ENCODE measurements at places on chromosomes 11 and 22. TPM values are rescaled to one million over a fixed set of nuclear protein-coding genes. Genes with fewer than 3 reads are reported as not detected.
A peak's percentile ranks its signal among the peaks of the same experiment; 100 is the strongest.

GRCh38 chr11:118870396-118871343, 13.0 kb upstream of the CXCR5 start:
- peak overlapping the region; percentile 42 for H3K4me3 ChIP-seq
- peaks cover 18% of the 10 kb centered on the region for H3K4me1 ChIP-seq
- peak; percentile 25 for DNase-seq
- H3K27ac ChIP-seq, result peak overlapping the region; percentile 65
- H3K27me3 ChIP-seq, result no peaks in the 10 kb centered on the region
- no peaks in the 10 kb centered on the region for H3K36me3 ChIP-seq

GRCh38 chr11:579830-580601, 3.7 kb downstream of the PHRF1 start:
- H3K4me3 ChIP-seq, result no peak overlapping the region
- peaks cover 19% of the 10 kb centered on the region for H3K4me1 ChIP-seq
- DNase-seq, result no peak
- peaks cover 3% of the 10 kb centered on the region for H3K27me3 ChIP-seq

- peaks cover 10% of the 10 kb centered on the region for H3K36me3 ChIP-seq
- no peaks in the 10 kb centered on the region for H3K27me3 ChIP-seq
Observed at GRCh38 chr11:60334005-60334620, 7.1 kb downstream of the MS4A6E start.

DNA sequence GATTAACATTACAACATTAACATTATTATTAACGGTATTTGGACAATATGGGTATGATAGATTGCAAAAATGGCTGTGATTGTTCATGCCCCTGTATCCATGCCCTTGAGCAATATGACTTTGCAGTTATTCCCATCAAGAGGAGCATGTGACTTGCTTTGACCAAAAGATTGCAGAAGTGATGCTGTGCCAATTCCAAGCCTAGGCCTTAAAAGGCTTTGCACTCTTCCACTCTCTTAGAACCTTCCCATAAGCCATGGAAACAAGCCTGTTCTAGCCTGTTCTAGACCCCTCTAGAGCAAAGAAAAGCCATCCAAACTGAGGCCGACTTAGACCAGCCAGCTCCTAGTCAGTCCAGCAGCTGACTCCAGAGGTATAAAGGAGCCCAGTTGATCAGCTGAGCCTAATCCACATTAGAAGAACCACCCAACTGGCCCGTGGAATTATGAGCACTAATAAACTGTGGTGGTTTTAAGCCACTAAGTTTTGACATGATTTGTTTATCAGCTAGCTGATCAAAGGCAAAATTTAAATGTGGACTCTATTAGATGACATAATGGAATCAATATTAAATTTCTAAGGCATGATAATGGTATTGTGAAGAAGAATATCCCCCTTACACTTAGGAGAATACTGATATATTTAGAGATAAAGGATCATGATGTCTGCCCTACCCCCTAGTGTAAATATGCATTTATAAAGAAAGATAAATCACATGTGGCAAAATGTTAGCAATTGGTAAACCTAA, 28.6 kb downstream of the RAB30 start:
- H3K4me1 ChIP-seq, result peaks cover 21% of the 10 kb centered on the region
- no peak overlapping the region for H3K27ac ChIP-seq
- no peak overlapping the region for H3K4me3 ChIP-seq
- no peaks in the 10 kb centered on the region for H3K36me3 ChIP-seq
- no peak for DNase-seq

- H3K4me1 ChIP-seq, result 0 out of 2 replicates have a peak, but pooled peaks cover 4% of the 10 kb centered on the region
- no peaks in the 10 kb centered on the region for H3K27me3 ChIP-seq
- no peak overlapping the region for H3K4me3 ChIP-seq
- H3K27ac ChIP-seq, result no peak overlapping the region
Observed at GRCh38 chr22:20009018-20009491, 7.6 kb downstream of the ARVCF start.

DNA sequence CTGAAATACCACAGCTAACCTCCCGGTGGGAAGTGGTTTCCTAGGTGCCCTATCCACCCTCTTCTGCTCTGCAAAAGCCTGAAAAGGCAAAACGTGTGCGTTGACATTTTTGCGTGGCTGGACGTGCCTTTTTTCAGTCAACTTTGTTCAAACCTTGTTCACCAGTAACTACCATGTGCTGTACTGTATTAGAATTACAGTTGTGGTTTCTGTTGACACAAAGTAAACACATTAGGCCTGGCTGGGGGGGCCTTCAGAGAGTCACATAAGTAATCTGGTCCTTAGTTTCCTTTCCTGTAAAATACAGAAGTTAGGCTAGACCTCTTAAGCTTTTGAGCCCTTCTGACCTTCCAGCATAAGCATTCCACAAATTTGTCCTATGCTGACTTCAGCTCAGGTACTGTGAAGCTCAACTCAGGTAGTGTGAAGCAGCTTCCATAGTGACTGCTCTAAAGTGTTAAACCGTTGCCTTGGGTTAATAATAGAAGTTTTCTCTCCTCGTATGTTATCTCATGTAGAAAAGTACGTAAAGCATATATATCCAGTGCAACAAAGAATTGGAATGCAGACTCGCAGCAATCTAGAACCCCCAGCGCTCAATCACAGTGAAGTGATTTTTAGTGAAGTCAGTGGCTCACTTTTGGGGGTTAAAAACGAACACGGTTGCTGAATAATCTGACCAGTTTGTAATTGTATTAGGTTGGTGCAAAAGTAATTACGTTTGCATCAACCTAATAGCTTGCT, 1.8 kb downstream of the EWSR1 start:
- peaks cover 4% of the 10 kb centered on the region for H3K27me3 ChIP-seq
- peak overlapping the region; percentile 69 for H3K27ac ChIP-seq
- peaks cover 63% of the 10 kb centered on the region for H3K36me3 ChIP-seq
- DNase-seq, result no peak
- peak overlapping the region; percentile 85 for H3K4me3 ChIP-seq

DNA sequence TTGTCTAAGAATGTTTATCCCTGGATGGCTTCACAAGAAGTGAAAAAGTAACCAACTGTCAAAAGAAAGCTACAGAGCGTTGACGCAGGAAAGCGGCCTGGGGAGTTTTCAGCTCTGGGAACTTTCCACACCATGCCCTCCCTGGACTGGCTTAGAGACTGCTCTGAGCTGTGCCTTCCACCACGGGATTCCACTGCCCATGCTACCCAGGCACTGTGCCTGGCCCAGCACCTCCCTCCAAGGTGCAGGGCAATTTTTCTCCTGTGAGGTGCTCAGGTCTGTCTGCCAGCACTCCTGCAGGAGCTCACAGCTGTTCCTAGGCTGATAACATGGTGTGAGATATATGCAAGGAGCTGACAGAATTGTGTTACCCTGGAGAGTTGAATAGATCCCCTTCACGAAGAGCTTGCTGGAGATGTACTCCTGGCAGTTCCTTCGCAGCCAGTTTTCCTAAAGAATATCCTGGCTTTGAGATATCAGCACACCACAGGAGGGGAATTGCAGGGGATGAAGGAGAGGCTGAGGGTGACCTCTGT, 258.3 kb upstream of the B3GAT1 start:
- no peak overlapping the region for H3K4me3 ChIP-seq
- no peaks in the 10 kb centered on the region for H3K36me3 ChIP-seq
- no peak for DNase-seq
- no peak overlapping the region for H3K27ac ChIP-seq
- peaks cover 4% of the 10 kb centered on the region for H3K4me1 ChIP-seq

DNA sequence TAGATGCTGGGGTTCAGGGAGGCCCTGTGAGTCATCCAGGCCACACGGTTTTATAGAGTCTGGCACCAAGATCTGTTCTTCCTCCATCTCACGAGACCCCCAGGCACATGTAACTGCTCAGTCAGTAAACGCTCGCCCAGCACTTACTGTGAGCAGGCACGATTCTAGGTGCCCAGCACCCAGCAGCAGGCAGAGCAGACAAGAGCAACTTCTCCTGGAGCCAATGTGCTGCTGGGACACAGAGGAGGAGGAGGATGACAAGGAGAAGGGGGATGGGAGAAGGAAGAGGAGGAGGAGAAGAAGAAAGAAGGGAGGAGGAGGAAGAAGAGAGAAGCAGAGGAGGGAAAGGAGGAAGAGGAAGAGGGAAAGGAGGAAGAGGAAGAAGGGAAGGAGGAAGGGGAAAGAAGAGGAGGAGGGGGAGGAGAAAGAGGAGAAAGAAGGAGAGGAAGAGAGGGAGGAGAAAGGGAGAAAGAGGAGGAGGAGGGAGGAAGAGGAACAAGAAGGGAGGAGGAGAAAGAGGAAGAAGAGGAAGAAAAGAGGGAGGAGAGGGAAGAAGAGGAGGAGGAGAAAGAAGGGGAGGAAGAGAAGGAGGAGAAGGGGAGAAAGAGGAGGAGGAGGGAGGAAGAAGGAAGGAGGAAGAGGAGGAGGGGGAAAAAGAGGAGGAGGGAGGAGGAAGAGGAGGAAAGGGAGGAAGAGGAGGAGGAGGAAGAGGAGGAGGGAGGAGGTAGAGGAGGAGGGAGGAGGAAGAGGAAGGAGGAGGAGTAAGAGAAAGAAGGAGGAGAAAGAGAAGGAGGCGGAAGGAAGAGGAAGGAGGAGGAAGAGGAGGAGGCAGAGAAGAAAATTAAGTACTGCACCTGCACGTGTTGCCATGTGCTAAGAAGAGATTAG, 77.6 kb upstream of the RTL6 start:
- H3K36me3 ChIP-seq, result no peaks in the 10 kb centered on the region
- no peak overlapping the region for H3K27ac ChIP-seq
- H3K4me1 ChIP-seq, result no peaks in the 10 kb centered on the region
- no peak overlapping the region for H3K4me3 ChIP-seq
- no peaks in the 10 kb centered on the region for H3K27me3 ChIP-seq

VWA5A gene
- total RNA-seq, result 23.1 TPM

DNA sequence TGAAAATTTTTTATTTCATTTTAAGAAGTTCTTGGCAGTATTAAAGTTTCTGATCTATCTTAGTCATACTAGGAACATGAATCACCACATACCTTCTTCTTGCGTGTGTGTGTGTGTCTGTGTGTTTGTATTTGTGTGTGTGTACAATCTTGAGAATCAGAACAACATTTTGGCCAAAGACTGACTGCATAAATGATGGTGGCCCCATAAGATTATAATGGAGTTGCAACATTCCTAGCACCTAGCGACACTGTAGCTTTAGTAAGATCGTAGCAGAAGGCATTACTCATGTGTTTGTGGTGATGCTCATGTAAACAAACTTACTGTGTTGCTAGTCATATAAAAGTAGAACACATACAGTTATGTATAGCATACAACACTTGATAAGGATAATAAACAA, 205.4 kb downstream of the FAM76B start:
- H3K36me3 ChIP-seq, result no peaks in the 10 kb centered on the region
- H3K27me3 ChIP-seq, result no peaks in the 10 kb centered on the region
- DNase-seq, result no peak
- no peak overlapping the region for H3K27ac ChIP-seq

ZNRF3 gene
- total RNA-seq, result 20.6 TPM

DNA sequence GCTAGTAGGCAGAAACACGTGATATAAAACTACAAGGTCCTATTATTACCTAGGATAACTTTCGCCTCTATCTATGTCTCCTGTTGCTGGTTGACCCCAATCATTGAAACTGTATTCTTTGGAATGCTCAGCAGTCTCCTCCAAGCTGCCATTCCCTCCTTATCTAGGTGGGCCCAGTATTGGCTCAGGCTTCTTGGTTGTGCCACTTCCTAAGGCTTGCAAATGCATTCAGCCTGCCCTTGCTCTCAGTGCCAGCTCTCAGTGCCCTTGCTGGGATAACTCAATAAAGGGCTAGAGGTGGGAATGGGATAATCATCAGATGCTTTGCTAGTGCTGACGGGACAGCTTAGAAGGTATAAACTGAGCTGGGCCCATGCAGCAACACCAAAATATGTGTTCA, 13.6 kb downstream of the CD44 start:
- H3K36me3 ChIP-seq, result no peaks in the 10 kb centered on the region
- peaks cover 29% of the 10 kb centered on the region for H3K4me1 ChIP-seq
- H3K27me3 ChIP-seq, result peaks cover 4% of the 10 kb centered on the region
- DNase-seq, result no peak
- no peak overlapping the region for H3K27ac ChIP-seq

DNA sequence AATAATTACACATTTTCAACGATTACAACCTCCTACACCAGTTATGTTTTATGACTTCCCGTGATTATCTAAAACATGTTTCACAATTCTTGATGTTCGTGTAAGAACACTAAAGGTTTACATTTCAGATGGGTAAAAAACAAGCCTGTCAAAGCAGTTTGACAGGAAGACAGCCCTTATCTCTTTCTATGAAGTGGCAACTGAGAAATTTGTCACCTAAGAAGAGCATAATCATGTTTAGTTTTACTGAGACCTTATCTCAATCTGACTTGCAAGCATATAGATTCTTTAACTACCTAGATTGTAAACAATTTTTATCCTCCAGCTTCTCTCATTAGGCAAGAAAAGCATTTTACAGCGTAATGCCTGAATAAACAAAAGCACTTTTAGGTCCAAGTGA, 218.4 kb upstream of the ZBED5 start:
- peaks cover 70% of the 10 kb centered on the region for H3K4me1 ChIP-seq
- H3K36me3 ChIP-seq, result no peaks in the 10 kb centered on the region
- H3K4me3 ChIP-seq, result no peak overlapping the region
- peaks cover 11% of the 10 kb centered on the region for H3K27me3 ChIP-seq
- no peak overlapping the region for H3K27ac ChIP-seq

DNA sequence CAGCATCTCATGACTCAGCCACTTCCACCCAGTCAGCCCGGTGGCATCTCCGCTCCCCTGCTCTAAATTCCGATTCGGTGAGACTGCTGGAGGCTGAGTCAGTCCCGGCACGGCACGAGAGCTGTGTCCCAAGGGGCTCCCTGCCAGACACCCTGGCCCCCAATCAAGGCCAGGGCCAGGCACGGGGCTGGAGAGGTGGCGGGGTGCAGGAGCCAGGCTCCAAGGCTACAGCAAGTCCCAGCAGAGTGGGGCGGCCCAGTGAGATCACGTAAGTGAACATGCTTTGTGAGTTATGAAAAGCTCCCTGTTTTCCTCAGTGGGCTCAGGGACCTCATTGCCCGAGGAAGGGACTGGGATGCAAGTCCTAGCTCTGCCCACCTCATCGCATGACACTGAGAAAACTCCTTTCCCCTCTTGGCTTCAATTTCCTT, 3.0 kb downstream of the C11orf68 start:
- H3K4me1 ChIP-seq, result peaks cover 23% of the 10 kb centered on the region
- H3K4me3 ChIP-seq, result no peak overlapping the region
- H3K27ac ChIP-seq, result no peak overlapping the region
- peaks cover 6% of the 10 kb centered on the region for H3K27me3 ChIP-seq

FOLR1 gene
- total RNA-seq, result 0.35 TPM

Data from WTC11 (cell line).